Stimulated activated CD4-positive, alpha-beta T cell treated with anti-CD3 and anti-CD28 coated beads, TNF-alpha, amount 100 ng/mL, for 1 hour (primary cell): ENCODE measurements at places on chromosomes 7 and 10.

- DNase-seq: no peak
These were observed 36.9 kb downstream of the DDIT4 start for GRCh38 chr10:72310636-72311035.

DNA sequence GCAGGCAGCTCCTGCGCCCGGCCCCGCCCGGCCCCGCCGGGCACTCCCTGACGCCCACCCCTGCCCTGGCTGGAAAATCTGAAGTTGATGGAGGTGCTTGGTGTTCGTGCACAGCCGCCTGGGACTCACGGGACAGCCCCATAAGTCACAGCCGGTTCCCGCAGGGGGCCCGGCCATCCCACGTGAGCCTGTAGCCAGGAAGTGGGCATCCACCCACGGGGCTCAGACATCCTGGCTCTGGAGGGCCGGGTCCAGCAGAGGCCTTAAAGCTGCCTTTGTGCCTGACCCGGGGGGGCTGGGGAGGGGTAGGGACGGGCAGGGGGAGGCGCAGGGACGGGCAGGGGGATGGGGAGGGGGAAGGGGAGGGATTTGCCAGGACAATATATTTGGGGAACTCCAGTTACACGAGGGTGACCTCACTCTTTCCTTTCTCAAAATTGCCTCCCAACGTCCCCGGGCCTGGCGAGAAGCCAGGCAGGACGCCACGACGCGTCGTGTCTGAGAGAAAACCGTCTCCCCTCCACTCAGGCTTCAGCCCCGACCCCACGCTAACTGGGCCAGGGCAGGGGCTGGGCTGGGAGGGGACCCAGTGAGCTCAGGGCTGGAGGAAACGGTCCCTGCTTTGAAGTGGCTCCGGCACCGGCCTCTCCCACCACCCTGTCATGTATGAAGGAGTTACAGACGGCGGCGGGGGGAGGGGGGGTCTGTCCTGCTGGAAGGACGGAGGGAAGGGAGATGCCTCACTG, 82.1 kb upstream of the PDGFA start:
- DNase-seq: peak; percentile 80

DNA sequence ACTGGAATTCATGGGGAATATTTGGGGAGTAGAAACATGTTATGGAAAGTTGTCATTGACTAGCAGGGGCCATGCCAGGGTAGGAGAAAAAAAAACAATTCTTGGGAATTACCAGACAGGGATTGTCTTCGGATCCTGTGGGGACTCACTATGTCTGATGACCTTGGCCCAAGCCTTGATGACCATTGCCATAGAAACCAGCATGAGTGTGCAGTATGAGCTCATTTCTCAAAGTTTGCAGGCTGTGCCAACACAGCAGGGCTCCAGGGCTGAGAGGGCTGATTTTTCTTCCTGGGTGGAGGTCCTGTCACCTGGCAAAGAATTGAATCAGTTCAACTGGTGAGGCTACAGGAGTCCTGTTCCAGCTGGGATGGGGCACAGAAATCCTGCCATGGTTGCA, 198.3 kb downstream of the ADRA2A start:
- no peak for DNase-seq

DNA sequence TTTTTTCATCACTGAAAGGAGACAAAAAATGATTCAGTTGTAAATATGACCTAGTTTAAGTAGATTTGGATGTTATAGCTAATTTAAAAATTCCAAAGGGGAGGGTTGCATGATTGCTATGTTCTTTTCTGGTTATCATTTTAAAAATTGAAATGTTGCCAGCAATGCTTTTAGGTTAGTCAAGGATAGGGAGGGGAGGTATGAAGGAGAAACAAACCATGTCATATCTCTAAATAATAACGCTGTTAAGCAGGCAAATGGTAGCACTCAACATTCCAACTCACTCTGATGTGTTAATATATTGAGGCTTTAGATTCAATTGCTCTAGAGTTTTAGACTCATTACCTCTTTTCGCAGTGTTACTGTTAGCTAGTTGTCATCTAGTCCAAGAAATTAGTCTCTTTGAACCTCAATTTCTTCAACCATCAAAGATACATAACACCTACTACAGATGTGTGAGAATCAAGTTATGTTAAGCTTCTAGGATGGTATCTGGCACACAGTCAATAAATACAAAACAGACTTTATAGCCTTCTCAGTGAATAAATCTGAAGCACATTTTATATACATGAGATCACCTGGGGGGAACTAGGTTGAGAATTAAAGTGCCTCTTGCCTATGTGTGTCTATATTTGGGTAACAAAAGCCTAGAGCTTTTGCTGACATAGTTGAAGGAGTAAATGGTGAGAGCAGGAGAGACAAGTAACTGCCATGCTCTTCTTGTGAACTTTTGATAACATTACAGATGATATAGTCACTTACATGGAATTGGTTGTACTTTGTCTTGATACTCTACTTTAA, 124.9 kb downstream of the CSTF2T start:
- DNase-seq: no peak
